ENCODE measurements at places on chromosomes 6 and 20.

GRCh38 chr6:130955755-130956154 lies 107.3 kb downstream of the EPB41L2 start:
- no peak for DNase-seq

DNA sequence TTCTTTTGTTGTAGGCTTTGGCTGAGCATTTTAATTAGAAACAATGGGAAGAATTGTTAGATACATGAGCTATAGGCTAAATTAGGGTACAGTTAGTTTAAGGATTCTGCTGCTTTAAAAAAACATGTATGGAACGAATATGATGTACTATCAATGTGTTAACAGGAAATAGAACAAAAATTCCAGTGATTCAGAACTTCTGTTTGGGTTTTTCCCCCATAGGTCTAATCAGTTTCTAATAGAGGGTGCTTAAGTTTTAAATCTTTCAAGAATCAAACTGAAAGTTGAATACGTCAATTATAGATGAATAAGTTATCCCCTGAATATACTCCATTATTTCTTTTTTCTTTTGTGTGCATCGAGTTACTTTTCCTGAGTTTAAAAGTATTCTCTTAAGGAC lies 1.9 kb downstream of the TAB2 start:
- no peak for DNase-seq

GRCh38 chr6:14283600-14284235 lies 166.1 kb downstream of the CD83 start:
- DNase-seq = no peak

DNA sequence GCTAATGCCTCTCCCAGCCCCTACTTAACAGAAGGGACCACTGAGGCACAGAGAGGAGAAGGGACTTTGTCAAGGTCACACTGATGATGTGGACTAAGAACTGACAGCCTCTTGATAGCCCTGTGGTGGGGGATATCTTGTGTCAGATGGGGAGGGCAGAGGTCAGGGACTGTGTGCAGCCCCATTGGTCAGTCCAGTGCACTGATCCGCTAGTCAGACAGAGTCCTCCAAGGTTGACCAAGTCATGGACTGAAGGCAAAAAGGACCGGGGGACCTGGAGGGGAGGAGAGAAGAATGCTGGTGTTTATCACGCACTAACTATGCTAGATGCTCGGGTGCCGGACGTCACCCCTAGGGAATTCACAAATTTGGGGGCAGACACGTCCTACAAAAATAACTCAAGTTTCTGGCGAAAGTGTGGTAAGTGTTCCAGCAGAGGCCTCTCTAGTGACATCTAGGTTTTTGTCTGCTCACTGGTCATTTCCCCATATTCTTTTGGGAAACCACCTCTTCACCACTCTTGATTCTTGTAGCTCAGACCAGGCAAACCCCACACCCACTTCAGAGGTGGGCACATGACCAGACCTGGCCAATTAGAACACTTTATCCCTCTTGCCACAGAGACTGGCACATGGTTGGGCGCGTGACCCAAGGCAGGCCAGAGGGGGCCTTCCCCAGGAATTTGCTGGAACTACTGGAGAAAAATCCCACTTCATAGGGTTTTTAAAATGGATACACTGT lies 21.0 kb downstream of the TCF15 start:
- DNase-seq = no peak

GRCh38 chr6:90384720-90385119 lies 88.1 kb upstream of the BACH2 start:
- no peak for DNase-seq

- DNase-seq = no peak
These were observed 135.2 kb upstream of the VGLL2 start for GRCh38 chr6:117130125-117130524.

GRCh38 chr20:45407067-45407745 lies 883 bp upstream of the DBNDD2 start:
- DNase-seq = no peak

DNA sequence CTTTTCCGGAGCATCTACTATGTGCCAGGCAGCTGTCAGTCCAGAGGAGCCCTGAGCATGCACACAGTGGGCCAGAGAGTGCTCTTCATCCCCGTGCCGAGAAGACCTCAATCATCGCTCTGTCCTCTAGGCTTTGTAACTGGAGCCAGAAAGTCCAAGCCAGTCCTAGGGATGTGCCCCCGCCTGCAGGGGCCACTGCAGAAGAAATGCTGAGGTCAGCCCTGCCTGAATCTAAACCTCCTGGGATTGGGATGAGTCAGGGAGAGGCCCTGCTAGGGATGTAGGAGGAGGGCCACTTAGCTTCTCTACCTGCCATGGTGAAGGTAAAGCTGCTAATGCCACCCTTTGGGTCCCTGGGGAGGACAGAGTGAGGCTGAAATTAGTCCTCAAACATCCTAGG lies 146.8 kb downstream of the CDC5L start:
- DNase-seq = no peak

GRCh38 chr20:63518351-63518861 lies 2.2 kb upstream of the PPDPF start:
- no peak for DNase-seq

- DNase-seq = no peak
These were observed 497.0 kb downstream of the BTBD3 start for GRCh38 chr20:12414446-12415274.

DNA sequence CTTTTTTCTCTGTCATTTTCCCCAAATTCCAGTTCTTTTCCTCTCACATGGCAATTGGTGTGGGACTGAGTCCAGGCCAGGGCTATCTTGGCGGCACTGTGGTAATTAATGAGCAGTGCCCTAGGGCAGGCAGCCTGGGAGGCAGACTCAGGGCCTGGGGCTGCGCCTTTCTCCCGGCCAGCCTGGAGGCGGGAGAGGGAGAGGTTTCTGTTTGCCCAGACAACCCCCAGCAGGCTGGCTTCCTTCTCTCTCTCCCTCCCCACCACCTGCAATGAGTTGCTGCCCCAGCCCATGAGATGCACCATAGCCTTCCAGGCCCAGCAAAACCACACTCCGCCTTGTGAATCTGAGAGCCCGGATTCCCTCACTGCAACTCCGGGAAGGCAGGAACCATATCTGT lies 15.1 kb upstream of the CCDC167 start:
- no peak for DNase-seq

DNA sequence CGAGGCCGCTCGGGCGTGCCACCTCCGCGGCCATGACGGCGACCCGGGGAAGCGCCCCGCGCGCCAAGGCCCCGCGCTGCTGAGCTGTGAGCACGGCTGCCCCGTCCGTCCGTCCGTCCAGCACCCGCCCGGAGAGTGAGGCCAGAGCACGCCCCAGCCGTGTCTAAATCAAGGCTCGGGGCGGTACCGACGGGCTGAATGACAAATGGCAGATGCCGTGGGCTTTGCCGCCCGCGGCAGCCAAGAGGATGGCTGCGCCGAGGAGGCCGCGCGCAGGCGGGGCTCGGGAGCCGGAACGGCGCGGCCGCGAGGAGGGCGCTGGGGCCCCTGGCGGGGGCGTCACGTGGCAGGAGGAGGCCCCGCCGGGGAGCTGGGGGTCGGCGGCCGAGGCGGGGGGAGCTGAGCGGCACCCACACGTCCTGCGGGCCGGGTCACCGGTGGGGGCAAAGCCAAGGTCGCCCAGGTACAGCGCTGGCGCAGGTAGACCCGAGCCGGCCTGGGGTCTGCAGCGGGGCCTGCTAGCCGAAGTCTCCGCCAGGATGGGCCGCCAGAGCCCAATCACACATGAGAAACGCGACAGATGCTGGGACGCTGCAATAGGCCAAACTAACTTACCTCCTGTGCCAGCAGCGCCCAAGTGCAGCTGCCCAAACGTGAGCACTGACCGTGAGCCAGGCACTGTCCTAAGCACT lies at the start of gene PLAGL1:
Gene PLAGL1, minus strand, starts transcription at position 140 of the 692 bp plus-strand sequence. CDS start 60,123 bp downstream, outside the sequence.
- DNase-seq = no peak

- no peak for DNase-seq
These were observed 12.6 kb downstream of the ANKEF1 start for GRCh38 chr20:10047427-10047826.

DNA sequence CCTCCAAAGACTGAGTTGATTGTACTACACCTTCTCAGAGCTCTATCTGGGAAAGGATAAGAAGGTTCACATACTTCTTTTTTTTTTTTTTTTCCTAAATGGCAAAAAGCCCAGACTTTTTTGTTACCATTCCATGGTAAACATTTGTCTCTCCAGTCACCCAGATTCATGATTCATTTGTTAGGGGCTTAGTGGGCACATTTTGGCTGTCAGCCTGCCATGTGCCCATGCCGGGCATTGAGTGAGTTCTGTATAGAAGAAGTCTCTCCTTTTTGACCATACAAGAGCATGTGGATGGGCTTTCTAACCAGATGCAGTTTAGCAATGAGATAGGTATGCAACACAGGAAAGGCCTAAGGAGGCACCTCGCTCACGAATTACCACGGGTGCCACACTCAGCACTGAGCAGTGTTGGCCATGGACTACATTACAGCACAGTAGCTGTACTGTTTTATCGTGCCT lies 447.5 kb upstream of the HSF2 start:
- DNase-seq = no peak

GRCh38 chr6:37988696-37989095 lies 169.2 kb downstream of the ZFAND3 start:
- DNase-seq = no peak

- no peak for DNase-seq
These were observed 155.5 kb upstream of the SIM1 start for GRCh38 chr6:100620085-100620840.

DNA sequence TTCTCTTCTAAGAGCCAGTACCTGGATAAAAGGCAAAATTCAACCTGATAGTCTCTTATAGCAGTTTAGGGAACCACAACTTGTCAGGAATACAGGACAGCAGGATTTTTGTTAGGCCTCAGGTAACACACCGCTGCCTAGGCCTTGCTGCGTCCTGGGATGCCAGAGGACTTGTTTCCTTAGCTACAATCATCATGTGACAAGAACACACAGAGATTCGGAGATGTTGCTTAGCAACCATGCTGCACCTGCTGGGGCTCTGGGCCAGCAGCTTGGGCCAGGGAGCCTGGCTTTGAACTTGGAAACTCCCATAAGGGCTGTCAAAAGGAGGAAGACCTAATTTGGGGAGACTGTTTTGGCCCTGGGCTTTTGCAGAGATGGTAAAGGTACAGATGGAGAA lies 36.1 kb upstream of the CHD6 start:
- no peak for DNase-seq

DNA sequence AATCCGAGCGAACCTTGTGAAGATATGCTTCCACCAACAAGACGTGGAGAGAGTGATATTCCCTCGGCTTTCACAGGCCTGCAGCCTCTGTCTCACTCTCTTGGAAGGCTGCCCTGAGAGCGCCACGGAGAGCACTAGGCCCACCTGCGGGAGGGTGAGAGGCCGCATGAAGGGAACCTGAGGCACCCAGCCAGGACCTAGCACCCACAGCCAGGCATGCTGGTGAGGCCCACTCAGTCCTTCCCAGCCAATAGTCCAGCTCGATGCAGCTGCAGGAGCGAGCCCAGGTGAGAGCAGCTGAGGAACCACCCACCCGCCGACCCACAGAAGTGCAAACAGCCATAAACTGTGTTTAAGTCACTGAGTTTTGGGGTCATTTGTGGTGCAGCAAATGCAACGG lies 227.2 kb downstream of the QKI start:
- DNase-seq = no peak

DNA sequence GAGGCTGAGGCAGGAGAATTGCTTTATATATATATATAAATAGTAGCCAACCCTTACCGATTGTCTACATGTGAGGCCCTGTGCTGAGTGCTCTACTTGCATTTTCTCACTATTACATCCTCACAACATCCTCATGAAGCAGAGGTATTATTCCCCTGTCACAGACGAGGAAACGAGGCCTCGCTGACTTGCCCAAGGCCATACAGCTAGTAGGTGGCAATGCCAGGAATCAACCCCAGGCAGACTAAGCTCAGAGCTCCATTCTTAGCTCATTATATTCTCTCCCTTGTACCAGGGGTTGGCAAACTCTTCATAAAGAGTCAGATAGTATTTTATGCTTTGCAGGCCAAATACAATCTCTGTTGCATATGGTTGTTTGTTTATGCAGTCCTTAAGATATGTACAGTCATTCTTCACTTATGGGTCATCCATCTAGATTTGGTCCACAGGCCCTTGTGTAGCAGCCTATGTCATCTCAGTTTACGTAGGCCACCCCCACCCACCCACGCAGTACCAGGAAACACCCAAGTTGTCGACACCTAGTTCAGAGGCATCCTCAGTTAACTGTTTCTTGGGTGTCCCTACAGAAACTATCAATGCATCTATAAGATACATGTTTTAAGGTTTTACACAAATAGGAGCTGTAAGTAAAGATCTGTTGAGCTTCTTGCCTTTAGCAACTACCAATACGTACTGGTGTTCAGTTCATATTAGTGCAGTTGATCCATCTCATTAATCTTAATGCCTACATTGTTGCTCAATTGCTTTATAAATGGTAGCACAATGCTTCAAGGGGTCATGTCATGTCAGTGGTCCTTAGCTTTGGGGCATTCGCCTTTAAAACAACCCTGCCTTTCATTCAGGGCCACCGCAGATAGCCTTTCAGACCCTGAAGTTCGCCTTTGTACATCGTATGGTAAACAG lies 3.0 kb downstream of the CASS4 start:
- peak; percentile 31 for DNase-seq

GRCh38 chr6:117668736-117669135 lies 6.5 kb upstream of the NUS1 start:
- no peak for DNase-seq

DNA sequence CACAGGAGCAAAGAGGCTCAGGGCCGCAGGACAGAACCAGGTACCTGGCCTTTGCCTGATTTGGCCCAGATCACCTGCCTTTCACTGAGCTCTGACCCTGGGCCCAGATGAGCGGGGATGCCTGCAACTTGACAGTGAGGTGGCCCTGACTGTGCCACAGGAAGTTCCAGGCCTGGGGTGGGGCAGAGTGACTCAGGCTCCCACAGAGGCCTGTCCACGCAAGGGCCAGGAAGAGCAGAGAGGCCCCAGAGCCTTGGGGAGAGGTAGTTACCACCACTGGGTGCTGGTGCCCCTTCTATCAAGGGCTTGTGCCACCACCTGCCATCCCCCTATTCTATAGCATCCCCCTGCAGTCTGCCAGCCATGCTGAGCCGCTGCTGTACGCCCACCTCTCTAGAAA lies 4.1 kb upstream of the NOL4L start:
- DNase-seq = no peak

GRCh38 chr20:43681468-43681942 lies 14.6 kb downstream of the MYBL2 start:
- DNase-seq = no peak

GRCh38 chr6:169861431-169862042 lies 110.1 kb downstream of the ERMARD start:
- DNase-seq = no peak

GRCh38 chr6:115735610-115736009 lies 325.1 kb downstream of the FRK start:
- DNase-seq = no peak

DNA sequence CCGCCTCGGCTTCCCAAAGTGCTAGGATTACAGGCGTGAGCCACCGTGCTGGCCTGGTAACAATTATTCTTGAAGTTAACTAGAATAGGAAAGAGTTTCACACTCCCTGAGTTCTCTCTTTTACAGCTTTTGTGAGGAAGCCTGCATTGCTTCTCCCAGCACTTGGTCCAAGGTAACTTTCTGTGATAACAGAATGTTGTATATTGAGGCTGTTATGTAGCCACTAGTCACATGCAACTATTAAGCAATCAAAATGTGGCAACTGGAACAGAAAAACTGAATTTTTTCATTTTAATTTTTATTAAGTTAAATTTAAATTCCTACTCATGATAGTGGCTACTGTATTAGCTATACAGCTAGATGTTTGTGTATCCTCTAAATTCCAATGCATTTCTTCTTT lies 2.5 kb downstream of the TRIM38 start:
- DNase-seq = no peak

All from stimulated activated CD8-positive, alpha-beta memory T cell treated with anti-CD3 and anti-CD28 coated beads, Interleukin-12 subunit alpha, Interleukin-12 subunit beta, amount 100 ng/mL, for 4 hours (primary cell).